SK-N-SH (cell line): ENCODE measurements at places on chromosomes 6 and 20.

DNA sequence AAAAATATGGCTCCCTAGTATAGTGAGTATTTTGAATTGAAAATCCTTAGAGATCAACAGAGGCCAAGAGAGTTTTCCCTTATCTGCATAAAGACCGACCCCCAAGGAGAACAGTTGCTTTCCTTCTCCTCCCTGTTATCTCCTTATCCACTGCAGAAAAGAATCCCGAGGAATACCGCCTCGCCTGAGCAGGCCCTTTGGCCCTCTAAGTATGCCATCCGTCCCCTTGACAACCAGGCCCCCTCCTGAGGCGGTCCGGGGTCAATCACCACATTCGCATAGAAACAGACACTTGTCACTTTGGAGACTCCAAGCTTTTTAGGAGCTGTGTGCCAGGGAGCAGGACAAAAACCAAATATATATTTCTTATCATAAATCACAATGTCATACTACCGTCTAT, 15.9 kb upstream of the GGTLC1 start:
- no peak for DNase-seq

GRCh38 chr6:28208111-28208659, 16.9 kb upstream of the ZSCAN9 start:
- DNase-seq: no peak

- no peak for DNase-seq
Measured at GRCh38 chr6:99867026-99867425, 127.0 kb downstream of the MCHR2 start.

DNA sequence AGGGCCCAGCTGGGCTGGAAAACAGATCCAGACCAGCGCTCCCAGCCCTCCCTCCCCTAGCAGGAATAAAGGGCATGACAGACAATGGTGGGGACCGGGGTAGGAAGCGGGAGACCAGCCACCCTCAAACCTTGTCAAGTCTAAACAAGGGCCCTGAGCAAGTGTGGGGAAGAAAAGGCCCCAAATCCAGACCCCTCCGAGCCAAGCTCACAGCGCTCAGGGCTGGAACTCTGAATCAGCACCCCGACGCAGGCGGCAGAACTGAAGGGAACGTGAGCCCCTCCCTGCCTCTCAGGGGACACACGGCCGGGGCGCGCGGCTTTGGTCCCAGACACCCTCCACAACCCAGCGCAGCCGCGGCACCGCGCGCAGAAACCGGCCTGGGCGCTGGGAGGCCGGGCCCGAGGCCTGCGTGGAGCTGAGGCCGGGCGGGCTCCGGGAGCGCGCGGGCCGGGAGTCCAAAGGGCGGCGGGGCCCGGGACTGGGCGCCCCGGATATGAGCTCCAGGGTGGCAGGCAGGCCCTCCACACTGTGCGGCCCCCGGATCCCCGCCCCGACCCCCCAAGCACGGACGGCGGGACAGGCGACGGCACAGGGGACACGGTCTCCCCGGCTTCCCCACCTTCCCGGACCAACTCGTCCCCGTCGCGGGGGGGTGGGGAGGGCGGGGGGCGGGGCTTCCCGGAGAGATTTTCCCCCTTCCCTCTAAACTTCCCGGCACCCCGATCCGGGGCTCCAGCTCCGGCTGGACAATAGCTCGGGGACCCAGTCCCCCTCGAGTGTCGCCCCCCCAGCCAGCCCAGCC, 641 bp downstream of the TEAD3 start:
- peak; percentile 77 for DNase-seq

DNA sequence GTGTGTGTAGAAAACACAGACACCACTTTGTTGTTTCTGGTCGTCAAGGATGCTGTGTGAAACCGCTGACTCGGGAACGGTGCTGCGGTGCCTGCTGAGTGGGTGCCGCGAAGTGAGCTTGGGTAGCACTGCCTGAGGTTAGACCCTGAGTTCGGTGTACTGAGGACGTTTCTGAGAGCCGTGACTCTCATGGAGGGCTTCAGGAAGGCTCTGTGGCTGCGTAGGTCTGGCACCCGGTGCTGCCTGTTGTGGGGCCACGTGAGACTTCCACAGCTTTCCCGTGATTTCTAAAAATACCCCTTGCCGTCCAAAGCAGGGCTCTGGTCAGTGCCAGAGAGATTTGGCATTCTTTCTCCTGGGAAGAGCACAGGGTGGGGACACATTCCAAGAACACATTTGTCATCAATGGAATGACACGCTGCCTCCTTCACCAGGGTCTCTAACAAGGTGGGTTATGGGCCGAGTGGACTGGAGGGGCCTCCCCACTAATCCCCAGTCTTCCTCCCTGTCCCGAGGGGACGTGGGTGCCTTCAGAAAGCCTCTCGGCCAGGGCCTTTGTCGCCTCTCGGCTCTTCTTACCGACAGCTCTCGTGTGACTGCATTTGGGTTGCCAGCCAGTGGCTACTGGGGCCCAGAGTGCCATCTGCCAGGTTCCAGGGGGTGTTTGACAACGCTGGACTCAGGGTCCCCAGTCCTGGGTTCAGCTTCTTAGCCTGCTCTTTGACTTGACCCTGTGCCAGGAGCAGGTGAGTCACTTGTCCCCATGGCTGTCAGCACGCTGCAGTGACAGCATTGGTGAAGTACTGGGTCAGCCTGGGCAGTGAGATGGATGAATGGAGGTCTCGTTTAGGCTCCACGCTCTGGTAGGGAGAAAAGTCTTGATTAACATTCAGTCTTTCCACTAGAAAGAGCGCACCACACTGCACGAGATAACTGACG, 62.2 kb downstream of the SYNJ2 start:
- DNase-seq: no peak

DNA sequence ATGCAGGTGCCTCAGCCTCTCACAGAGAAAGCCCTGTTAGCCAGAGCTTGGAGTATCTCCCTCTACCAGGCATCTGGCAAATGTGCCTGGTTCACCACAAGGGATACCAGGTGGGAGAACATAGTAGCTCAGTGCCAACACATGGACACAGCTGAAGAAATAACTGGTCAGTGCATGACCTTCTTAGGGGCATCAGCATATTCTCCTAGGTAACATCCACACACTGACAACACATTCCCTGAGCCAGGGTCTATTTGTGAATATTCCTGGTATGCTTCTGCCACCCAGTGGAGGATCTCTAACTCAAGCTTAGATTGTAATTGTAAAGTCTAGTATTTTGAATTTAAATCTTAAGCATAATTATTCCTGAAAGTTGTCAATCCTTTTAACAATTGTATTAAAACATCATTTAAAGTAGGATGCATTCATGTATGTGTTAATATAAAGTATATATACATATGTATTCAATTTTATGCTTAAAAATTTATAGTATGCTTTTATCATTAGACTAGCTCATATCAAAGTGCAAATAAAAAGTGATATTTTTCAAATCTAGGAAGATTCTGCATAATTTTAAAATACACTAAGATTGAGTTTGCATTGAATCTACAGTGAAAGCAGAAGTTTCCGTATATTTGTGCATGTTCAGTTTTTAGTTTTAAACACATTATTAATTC, 45.3 kb upstream of the COL21A1 start:
- DNase-seq: peak; percentile 49

GRCh38 chr20:37947943-37948342, 45.0 kb downstream of the VSTM2L start:
- DNase-seq: no peak

DNA sequence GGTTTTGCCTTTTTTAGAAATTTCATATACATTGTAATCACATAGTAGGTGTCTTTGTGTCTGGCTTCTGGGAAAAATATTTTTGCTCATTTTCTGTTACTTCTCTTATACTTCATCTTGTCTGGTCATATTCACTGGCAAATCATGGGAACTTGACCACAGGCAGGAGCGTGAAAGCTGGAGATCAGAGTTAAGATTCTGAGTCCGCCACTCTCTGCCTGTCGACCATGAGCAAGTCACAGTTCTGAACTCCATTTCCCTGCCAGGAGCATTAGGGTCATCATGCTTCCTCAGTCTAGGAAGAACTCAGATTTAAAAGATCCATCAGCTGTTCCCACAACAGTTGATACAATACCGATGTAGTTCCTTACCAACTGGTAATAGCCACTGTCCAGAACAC, 12.4 kb upstream of the SCGN start:
- DNase-seq: no peak

GRCh38 chr6:3360727-3361045, 96.2 kb downstream of the SLC22A23 start:
- DNase-seq: no peak

GRCh38 chr6:151403919-151404308, 12.6 kb upstream of the ZBTB2 start:
- DNase-seq: no peak

- DNase-seq: no peak
Measured at GRCh38 chr6:20146291-20146690, 66.0 kb downstream of the MBOAT1 start.
